HAP-1 (cell line): ENCODE measurements at places on chromosomes 16 and 17.

- DNase-seq = no peak
Observed at GRCh38 chr17:81685108-81685507, 1.3 kb downstream of the HGS start.

- DNase-seq = no peak
Observed at GRCh38 chr16:4372578-4373355, 1.1 kb downstream of the VASN start.

- no peak for DNase-seq
Observed at GRCh38 chr16:88967830-88968588, 9.0 kb downstream of the CBFA2T3 start.

GRCh38 chr17:50806141-50806643, 29.2 kb upstream of the WFIKKN2 start:
- DNase-seq = peak; percentile 55

- no peak for DNase-seq
Observed at GRCh38 chr17:557371-557770, 157.3 kb downstream of the VPS53 start.

DNA sequence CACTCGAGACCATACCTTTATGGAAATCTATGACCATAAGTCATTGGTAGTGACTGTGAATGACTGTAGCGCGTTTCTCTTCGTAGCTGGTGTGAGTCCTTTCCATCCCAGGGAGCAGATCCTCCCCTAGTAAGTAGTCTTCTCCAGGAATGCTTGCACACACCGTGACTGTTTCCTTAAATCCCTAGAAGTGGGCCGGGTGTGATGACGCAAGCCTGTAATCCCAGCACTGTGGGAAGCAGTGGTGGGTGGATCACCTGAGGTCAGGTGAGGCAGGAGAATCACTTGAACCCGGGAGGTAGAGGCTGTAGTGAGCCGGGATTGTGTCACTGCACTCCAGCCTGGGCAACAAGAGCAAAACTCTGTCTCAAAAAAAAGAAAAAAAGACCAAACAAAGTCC, 70.6 kb downstream of the CRISPLD2 start:
- DNase-seq = no peak

GRCh38 chr16:28108590-28109247, 45.2 kb upstream of the GSG1L start:
- DNase-seq = no peak

- peak; percentile 45 for DNase-seq
Observed at GRCh38 chr17:18362698-18363100, 651 bp downstream of the SHMT1 start.

GRCh38 chr16:86045591-86045971, 146.6 kb downstream of the IRF8 start:
- no peak for DNase-seq

- DNase-seq = no peak
Observed at GRCh38 chr17:73141411-73141810, 23.4 kb upstream of the SSTR2 start.

GRCh38 chr16:2270588-2271470, 2.9 kb upstream of the RNPS1 start:
- no peak for DNase-seq

GRCh38 chr17:59110973-59111372, 4.3 kb upstream of the TRIM37 start:
- no peak for DNase-seq

DNA sequence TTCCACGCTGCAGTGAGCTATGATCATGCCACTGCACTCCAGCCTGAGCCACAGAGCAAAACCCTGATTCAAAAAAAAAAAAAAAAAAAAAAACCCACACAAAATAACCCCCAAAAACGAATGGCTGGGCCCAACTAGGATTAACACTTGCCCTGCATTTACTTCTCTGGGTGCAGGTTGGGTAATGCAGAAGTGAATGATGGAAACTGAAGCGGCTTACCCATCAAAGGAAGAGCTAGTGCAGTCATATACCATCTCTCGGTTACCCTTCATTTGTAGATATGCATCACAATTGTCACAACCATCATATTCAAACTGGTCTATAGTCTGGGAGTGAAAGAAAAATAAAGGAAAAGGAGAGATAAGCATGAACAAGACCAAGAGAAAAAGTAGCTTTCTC, 819 bp downstream of the SUPT4H1 start:
- DNase-seq = no peak

- no peak for DNase-seq
Observed at GRCh38 chr16:71885261-71885650, 1.3 kb upstream of the ZNF821 start.

DNA sequence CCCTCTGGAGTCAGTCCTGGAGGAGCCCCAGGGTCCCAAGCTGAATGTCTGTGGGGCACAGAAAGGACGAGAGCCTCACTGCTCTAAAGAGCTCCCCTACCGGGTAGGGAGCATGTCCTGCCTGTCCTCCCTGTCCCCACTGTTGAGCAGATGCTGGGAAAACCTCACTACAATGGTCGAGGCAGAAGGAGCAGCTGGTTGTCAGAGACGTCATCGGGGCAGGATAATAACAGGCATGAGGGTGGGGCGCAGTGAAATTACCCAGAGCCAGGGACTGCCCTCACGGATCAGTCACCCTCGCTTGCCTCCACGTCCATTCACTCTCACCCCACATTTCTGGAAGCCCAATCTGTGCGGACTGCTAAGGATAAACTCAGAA, 538 bp downstream of the TM4SF5 start:
- no peak for DNase-seq

DNA sequence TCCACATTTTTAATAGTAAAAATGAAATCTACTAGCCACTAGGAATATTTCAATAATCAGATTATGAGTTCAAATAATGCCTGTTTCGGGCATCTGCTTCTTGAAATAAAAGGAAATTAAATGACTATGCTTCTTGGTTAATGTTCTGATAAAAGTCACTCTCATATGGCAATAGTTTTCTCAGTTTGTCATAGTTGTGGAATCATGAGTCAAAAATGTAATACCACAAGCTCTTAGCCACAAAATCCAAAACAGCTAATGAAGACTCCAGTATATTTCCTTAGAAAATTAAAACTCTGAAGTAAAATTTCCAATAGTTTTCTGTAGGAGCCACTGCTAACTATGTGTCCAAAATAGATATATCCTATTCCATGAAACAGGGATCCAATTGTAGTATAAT, 676.3 kb upstream of the CDH8 start:
- no peak for DNase-seq

GRCh38 chr16:31356566-31357323, 1.8 kb downstream of the ITGAX start:
- DNase-seq = no peak

DNA sequence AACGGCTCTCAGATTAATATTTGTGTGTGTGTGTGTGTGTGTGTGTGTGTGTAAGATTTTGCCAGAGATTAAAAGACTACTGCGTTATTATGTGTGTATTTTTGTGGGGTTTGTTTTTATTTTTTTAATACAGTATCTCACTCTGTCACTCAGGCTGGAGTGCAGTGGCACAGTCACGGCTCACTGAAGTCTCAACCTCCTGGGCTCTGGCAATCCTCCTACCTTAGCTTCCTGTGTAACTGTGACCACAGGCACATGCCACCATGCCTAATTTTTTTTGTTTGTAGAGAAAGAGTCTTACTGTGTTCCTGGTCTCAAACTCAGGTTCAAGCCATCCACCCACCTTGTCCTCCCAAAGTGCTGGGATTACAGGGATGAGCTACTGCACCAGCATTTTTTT, 87.2 kb downstream of the CYB561 start:
- no peak for DNase-seq

- no peak for DNase-seq
Observed at GRCh38 chr16:70270176-70270575, 18.4 kb upstream of the EXOSC6 start.

- DNase-seq = no peak
Observed at GRCh38 chr16:87874639-87875427, 5.5 kb upstream of the SLC7A5 start.

DNA sequence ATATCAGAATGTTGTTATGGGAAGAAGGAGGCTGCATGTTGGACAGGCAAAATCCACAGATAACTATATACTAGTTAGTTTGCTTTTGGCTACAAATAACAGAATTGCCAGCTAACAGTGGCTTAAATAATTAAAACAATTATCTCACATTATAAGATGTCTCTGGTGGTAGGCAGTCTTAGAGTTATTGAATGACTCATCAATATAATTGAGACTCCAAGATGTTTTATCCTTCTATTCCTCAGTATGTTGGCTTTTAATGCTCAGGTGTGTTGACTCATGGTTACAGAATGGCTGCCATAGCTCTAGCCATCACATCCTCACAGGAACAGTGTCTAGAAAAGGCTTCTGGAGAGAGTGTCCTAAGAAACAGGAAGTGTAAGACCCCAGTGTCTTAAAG, 11.1 kb downstream of the CHP2 start:
- DNase-seq = no peak
